Fibroblast of skin of left quadriceps (primary cell): ENCODE measurements at places on chromosomes 12 and 14.
A peak's percentile ranks its signal among the peaks of the same experiment; 100 is the strongest.

- no peak for DNase-seq
Observed at GRCh38 chr14:53247596-53248370, 94.7 kb upstream of the DDHD1 start.

- DNase-seq = no peak
Observed at GRCh38 chr12:49054524-49054923, 6.1 kb downstream of the KMT2D start.

DNA sequence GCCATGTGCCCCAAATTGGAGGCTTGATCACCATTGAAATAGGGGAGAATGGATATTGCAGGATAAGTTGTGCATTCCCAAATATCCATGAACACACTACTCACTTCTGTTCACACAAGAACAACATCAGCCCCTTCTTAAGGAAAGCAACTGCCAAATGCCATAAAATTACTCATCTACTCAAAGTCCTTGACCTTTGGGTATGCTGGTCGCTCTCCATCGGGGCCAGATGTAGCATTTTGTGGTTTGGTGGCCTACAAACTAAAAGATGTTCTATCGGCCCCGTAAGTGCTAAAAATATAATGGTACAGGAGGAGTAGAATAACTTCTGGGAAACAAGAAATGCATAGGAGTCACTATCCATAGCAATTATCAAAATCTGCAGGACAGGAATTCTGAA, 362.6 kb downstream of the AEBP2 start:
- no peak for DNase-seq

DNA sequence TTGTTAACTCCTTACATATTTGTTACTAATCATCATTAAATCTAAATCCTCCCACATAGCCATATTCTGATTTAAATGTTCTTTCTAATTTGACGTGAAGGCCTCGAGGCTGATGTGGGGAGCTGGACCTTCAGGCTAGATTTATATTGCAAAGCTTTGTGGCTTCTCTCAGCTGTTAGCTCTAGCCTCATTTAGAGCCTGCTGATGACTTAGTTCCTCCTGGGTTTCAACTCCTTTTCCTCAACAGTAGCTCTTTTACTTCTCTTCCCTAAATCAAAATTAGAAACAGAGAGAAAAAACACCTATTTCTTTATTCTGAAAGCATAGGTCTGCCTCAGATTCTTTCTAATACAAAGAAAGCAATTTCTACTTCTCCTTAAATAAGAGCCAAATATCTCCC, 477.5 kb upstream of the CCDC196 start:
- DNase-seq = no peak

DNA sequence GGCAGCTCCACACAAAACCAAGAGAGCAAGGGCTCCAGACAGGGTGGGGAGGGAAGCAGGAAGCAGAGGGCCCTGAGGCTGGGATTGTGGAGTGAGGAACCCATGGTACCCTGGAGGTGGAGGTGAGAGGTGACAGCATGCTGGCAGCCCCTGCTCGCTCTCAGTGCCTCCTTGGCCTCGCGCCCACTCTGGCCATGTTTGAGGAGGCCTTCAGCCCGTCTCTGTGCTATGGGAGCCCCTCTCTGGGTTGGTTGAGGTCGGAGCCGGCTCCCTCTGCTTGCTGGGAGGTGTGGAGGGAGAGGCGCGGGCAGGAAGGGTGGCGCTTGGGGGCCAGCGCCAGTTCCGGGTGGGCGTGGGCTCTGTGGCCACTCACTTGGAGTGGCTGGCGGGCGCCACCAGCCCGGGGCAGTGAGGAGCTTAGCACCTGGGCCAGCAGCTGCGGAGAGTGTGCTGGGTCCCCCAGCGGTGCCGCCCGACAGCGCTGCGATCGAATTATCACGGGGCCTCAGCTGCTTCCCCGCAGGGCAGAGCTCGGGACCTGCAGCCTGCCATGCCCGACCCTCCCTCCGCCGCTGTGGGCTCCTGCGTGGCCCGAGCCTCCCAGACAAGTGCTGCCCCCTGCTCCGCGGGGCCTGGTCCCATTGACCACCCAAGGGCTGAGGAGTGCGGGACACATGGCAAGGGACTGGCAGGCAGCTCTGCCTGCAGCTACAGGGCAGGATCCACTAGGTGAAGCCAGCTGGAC, 196.0 kb downstream of the DACT1 start:
- no peak for DNase-seq

DNA sequence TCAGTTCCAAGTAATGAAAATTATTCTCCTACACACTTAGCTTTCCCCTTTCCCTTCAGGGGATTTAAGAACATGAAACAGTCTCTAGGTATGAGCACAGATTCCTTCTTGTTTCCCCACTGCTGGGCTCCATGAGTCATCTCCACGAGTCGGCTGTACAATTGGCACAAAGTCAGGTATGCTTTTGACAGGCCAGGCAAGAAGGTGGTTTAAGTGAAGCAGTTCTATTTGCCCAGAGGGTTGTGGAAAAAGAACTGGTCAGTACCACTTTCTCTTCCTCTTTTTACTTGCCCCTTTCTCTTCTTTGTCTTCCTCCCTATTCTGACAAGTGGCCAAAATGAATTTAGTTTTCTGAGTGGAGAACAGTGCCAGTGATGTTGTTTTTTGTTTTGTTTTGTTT, 16.3 kb downstream of the DYNC1H1 start:
- DNase-seq = peak; percentile 91

- DNase-seq = peak; percentile 49
Observed at GRCh38 chr14:57834001-57834598, 31.8 kb downstream of the SLC35F4 start.

DNA sequence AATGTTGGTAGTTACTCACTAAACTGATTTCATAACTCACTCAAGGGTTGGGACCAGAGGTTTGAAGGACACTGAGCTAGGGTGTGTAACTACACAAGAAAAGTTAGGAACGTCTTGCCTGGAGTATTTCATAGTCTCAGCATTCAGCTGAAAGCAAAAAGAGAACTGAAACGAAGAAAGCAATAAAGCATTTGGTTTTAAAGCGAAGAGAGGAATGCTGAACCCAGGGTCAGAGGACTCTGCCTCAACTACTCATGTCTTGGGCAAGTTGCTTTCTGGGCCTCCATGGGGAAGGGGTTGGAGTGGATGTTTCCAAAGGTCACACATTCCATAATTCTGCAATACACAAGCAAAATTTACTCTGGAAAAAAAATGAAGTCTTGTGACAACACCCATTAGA, 1.4 kb downstream of the GNS start:
- no peak for DNase-seq

- DNase-seq = no peak
Observed at GRCh38 chr12:72288436-72288835, 16.3 kb downstream of the TRHDE start.

GRCh38 chr12:124400124-124400523, 105.2 kb downstream of the RFLNA start:
- DNase-seq = no peak

DNA sequence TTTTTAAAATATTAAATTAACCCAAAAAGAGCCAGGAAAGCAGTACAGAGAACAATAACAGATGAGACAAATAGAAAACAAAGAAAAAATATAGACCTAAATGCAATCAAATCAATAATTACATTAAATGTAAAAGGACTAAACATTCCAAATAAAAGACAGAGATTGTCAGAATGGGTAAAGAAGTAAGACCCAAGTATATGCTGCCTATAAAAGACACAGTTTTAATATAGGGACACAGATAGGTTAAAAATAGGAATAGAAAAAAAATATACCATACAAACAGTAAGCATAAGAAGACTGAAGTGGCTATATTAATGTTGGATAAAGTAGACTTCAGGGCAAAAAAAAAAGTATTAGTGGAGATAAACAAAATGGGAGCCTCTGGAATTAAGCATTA, 163.1 kb upstream of the BCL2L14 start:
- DNase-seq = no peak

GRCh38 chr12:34395056-34396005, 373.0 kb downstream of the ALG10 start:
- DNase-seq = no peak

GRCh38 chr12:6195665-6196535, 4.3 kb upstream of the CD9 start:
- peak; percentile 63 for DNase-seq
